Stimulated activated CD4-positive, alpha-beta T cell treated with anti-CD3 and anti-CD28 coated beads, Interleukin-1b, Interleukin-23, amount 100 ng/mL, for 1 hour (primary cell): ENCODE measurements at places on chromosomes 3 and 15.

DNA sequence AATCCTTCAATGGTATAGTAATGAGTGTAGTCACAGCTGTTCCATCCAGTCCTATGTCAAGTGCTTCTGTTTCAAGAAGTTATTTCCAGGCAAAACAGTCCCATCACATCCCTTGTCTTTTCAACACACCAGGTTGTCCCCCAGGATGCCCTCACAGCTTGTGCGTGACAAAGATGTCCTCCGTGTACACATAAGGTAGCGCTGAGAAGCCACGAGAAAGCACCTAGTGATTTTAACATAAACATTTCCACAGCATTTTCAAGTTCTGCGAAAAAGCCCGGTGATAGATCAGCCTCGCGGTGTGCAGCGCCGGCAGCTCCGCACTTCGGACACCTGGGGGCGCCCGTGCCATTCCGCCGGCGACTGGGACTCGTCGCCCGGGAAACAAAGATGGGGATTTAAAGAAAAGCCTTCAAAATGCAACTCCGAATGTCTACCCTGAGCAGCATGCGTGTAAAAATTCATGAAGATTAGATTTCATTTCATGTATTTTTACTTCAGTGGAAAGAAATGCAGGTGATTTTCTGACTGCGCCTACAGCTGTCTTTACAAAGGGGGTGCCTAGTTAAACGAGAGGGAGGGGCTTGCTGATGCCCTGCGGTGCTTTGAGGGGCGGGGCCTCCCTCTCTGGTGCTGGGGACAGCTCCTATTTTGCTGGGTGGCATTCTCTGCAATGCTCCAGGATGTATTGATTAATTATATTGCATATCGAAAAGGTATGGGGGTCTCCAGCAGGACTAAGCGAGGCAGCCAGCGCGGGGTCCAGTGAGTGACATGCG lies 49.9 kb downstream of the KY start:
- DNase-seq = peak; percentile 32

DNA sequence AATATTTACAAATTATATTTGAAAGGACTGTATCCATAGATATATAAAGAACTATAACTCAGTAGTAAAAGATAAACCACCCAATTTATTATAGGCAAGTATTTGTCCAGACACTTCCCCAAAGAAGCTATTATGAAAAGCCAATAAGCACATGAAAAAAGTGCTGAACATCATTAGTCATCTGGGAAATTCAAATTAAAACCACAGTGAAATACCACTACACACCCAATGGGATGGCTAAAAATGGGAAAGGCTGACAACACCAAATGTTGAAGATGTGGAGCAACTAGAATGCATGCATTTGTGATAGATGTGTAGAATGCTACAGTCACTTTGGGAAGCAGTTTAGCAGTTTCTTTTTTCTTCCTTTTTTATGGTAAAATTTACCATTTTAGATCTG lies 147.0 kb downstream of the PDE8A start:
- no peak for DNase-seq

GRCh38 chr3:29608414-29609327 lies 327.8 kb downstream of the RBMS3 start:
- no peak for DNase-seq

- DNase-seq = no peak
Observed at GRCh38 chr15:90933301-90933700, 952 bp upstream of the HDDC3 start.

GRCh38 chr3:170962411-170962810 lies 54.0 kb upstream of the EIF5A2 start:
- no peak for DNase-seq

DNA sequence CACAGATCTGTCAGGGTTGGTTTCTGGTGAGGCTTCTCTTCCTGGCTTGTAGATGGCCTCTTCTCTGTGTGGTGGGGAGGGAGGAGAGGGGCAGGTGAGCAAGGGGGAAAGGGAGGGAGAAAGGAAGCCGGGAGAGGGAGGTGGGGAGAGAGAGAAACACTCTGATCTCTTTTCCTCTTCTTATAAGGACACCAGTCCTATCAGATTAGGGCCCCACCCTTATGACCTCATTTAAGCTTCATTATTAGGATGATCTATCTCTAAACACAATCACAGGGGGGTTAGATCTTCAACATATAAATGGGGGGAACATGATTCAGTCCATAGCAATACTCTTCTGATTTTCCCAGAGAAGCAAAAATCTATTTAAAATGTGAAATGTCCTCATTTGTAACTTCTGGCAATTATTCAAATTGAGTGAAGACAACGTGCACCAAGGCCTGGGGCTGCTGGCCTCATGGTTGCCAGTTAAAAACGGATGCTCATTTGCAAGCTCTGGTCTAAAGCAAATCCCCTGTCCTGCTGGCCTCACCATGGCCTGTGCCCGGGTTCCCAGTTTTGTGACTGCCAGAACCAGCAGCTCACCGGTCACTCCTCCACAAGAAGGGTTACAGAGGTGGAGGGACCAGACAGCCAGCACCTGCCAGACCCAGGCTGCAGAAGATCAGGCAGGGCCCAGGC lies 8.3 kb downstream of the POMGNT2 start:
- no peak for DNase-seq

DNA sequence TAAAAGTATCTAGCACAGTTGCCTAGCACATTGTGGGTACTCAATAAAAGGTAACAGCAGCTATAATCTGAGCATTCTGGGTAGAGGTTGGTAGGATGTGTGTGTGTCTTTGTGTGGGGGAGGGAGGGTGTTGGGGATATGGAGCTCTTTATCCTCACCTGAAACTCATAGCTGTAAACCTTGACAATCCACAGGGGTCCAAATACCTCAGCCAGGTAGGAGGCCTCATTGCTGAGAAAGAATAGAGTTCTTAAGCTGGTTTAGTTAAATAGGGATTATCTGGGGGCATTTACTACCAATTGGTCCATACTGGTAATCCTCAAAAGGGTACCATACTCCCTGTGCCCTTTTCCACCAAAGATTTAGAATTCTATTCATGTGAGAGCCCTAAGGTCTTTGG lies 3.9 kb downstream of the SERF2 start:
- DNase-seq = no peak

- no peak for DNase-seq
Observed at GRCh38 chr15:57534281-57534680, 57.4 kb upstream of the MYZAP start.

DNA sequence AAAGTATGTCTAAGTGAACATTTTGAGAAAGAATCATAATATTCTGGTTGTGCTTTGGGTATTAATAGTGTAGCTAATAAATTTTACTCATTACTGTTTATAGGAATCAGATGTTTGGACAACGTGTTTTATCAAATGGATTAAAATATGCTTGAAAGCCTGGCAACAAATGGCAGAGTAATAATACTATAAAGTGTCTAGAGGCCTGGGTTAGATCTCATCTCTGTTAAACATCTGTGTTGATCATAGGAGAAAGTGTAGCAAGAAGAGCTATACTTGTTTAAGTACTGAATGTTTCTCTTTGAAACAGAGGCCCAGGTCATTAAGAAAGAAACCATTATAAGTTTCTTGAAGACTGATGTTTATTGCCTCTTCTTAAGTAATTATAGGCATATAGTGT lies 30.5 kb downstream of the VPS8 start:
- DNase-seq = no peak

DNA sequence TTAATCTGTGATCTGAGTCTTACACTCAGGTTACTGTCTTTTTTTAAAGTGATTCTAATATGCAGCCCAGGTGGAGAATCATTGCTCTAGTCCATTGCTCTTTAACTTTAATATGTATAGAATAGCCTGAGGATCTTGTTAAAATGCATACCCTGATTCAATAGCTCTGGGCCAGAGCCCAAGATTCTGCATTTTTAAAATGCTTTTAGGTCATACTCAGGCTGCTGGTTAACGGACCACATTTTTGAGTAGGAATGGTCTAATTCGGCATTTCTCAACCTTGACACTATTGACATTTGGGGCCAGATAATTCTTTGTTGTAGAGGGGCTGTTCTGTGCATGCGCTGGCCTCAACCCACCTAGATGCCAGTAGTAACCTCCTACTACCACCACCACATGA lies 20.9 kb upstream of the FSTL1 start:
- no peak for DNase-seq

DNA sequence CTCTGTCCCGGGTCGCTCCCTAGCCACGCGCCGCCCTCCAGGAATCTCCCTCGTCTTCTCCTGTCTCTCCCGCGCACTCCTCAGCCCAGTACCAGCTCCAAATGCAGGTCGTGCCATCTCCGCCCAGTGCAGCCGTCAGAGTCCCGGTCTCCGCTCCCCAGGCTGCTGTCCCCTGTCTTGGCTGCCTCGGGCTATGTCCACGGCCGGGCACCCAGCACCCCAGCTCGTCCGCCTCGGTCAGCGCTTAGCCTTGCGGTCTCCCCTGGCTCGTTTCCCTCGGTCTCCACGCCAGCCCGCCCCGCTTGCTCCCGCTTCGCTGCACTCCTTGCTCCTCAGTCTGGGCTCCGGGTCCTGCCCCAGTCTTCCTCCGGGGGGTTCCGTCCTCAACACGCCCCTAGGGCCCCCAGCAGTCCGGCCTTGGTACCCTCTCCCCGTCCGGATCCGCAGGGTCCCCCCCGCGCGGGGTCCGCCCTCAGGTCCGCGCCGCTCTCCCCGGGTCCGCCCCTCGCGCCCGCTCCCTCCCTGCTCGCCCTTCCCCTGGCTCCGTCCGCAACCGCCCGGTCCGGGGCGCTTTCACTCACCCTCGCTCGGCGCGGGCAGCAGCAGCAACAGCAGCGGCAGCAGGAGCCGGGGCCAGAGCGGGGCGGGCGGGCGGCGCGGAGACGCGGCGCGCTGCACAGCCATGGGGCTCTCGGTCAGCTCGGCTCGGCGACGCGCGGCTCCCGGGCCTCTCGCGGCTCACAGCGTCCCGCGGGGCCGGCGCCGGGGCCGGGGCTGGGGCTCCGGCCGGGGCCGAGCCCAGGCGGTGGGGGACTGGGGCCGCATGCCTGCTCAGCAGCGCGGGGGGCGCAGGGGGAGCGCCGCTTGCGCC lies 462 bp downstream of the IGDCC3 start:
- DNase-seq = no peak

DNA sequence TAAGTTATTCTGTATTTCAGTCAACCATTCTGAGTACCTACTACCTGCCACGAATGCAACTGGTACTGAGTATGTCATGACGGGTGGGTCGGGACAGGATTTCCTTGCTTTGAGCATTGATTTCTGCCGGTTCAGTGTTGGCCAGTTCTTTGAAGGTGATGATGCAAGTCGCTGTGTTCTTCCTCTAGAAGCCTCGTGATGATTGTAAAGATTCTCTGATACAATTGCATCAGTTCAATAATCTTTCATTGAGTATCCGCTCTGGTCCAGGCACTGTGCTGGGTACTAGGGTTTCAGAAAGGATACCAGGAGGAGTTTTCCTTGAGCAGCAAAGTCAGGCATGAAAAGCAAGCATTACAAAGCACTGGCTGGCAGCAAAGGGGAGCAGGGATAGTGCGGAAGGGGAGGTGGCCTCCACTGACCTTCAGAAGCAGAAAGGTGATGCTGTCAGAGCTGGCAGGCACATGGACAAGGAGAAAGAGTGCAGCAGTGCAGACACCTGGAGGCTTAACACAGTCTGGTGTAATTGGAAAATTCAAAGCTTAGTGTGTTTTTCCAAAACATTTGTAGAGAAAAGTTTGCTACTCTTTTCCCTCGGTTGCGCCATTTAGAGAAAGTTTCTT lies 100.1 kb downstream of the RPL39L start:
- DNase-seq = no peak

- no peak for DNase-seq
Observed at GRCh38 chr3:112171144-112171543, 38.1 kb upstream of the GCSAM start.

GRCh38 chr15:29871401-29871800 lies 49.1 kb upstream of the TJP1 start:
- DNase-seq = no peak
